Suppressor macrophage (primary cell): ENCODE measurements at places on chromosomes 6 and 20.

DNA sequence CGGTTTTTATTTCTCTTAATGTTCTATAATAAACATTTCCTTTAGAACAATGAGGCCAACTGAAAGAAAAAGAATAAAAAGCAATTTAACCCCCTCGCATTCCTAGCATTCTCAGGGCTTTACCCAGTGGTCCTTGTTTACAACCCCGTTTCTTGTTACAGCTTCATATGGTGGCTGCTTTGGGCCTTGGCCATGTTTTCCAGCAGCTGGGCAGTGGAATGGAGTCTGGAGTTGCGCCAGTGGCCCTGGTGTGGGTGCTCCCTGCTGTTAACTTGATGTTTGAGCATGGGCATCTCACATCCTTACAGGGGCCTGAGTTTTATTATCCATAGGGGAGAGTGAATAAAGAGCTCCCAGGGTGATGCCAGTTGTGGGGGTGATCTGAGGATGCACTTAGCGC, 18.8 kb downstream of the EFCAB8 start:
- no peak for DNase-seq

GRCh38 chr6:40408786-40409542, 178.2 kb downstream of the LRFN2 start:
- DNase-seq: no peak

DNA sequence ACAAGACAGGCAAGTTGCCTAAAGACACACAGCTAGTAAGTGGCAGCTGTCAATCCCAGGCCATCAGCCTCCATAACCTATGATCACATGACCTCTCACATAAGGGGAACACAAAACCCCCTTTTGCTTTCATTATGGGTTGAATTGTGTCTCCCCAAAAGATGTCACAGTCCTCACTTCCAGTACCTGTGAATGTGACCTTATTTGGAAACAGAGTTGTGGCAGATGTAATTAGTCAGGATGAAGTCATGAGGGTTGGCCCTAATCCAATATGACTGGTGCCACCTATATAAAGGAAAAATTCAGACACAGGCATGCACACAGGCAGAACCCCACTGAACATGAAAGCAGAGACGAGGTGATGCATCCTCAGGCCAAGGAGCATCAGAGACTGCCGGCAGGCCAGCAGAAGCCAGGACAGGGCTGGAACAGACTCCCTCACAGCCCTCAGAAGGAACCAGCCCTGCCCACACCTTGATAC, 33.6 kb downstream of the GFOD1 start:
- DNase-seq: no peak

DNA sequence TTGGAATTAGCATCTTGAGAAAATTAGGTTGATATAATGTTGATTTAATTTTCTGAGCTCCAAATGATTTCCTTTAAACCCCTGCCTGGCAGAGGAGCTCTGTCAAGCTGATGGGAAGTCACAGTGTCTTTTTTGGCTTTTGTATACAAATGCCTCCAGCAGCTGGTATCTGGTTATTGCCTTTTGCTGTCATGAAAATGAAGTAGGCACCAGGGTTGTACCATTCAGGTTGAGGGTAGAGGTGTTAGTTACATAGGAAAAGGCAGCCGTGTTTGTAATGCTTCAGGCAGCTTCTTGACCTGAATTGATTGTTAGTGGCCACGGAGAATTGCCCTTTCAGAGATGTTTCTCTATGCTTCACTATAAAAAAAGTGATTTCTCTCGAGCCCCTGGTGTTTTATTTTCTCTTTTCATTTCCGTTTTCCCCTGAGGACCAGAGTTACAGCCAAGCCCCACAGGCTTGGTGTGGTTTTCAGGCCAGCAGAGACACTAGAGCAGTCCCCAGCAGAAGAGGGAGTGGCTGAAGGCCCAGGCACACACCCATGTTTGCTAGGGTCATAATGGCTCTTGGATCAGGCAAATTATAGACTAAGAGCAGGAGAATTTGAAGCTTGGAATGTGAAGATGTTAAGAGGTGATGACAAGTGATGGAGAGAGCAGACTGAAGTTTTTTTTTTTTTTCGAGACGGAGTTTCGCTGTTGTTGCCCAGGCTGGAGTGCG, 21.6 kb downstream of the CMTR1 start:
- DNase-seq: no peak

GRCh38 chr20:32482442-32483261, 102.5 kb downstream of the NOL4L start:
- DNase-seq: peak; percentile 74

DNA sequence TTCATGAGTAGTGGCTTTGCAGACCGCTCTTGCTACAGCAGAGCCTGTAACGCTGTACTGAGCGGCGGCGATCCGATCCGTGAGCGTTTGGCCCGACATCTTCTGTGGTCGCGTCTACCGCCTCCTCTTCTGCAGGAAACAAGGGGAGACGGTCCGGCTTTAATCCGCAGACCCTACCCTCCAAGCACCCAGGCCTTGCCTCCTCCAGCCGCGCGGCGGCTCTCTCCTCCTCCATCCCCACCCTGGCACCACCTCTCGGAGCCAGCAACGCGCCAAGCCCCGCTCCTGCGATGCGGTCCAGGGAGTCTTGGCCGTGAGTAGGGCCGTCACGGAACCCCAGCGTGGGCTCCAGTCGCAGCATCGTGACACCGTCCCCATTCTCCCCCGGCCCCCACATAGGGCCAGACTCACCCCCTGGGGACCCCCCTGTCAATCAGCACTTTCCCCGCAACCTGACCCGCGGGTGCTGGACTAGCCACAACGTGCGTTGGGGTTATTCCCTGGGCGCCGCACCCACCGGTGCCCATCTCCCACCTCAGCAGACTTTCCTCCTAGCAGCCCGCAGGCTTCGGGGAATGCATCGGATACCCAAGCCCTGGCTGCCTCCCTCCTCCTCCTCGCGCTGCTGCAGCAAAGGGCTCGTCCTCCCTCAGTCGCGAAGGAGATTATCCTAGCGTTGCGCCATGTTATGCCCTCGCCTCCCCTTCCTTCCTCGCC, 914 bp downstream of the SNAP91 start:
- DNase-seq: no peak

DNA sequence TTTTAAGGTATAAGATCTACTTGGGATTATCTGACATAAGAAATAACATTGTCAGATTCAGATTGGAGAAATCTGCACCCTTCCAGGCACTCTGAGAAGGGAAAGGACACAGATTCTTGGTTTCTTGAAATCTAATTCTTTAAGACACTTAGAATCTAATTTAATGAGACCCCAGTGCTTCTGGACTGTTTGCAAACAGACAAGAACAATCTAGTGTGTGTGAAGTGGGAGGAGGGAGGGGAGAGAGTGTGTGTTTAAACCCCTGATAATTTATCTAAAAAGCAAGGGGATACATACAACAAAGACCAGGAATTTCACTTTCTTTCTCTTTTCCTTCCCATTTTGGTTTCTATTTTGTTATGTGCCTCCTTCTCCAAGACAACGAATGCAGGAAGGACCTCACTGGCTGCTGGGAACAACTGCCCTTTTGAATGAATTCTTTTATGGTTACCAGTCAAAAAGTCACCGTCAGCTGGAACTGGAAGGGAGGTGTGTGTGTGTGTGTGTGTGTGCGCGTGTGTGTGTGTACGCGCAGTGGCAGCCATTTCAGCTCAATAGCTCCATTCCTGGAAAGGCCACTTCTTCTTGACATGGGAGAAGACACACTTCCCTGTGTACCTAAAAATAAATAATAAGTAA, 129.4 kb downstream of the BCAS1 start:
- DNase-seq: peak; percentile 76

DNA sequence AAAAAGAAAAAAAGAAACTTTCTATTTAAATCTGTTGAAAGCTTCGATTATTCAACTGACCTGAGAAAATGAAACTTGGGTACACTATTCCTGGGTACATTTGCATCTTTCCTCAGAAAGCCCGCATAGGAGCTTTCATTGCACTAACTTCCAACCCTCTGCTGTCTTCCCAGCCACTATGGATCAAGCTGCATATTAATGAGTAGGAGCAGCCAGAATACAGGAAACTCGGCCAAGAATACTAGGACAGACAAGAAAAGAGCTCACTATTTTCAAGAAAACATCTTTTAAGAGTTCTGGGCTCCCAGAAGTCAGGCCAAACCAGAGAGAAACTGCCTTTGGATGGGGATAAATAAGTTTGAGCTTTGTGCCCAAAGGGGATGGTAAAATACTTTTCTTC, 135.0 kb upstream of the CCDC28A start:
- no peak for DNase-seq

- DNase-seq: no peak
Observed at GRCh38 chr20:51218603-51219002, 195.7 kb upstream of the KCNG1 start.

- no peak for DNase-seq
Observed at GRCh38 chr6:41653691-41654090, 15.4 kb downstream of the MDFI start.

- no peak for DNase-seq
Observed at GRCh38 chr20:44064501-44065400, 122.2 kb downstream of the JPH2 start.

- no peak for DNase-seq
Observed at GRCh38 chr20:36306553-36307411, 643 bp downstream of the DLGAP4 start.

- no peak for DNase-seq
Observed at GRCh38 chr6:89048288-89048923, 32.1 kb upstream of the PNRC1 start.

DNA sequence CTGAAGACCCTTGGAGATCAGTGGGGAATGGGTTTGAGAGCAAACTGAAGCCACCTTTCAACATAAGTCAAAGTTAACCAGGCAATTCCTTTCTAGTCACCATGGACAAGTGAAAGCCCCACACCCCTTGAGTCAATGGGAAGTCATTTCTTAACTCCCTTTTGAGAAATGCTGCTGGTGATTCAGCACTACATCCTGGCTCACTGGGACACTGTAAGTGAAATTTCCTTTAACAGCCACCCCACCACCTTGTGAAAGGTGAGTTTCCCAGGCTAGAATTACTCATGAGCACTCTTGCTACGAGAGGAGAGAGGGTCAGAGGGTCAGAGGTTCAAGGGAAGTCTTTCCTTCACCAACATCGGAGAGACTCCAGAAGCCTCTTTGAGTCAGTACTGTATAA, 93.3 kb upstream of the MARCKS start:
- DNase-seq: peak; percentile 65

DNA sequence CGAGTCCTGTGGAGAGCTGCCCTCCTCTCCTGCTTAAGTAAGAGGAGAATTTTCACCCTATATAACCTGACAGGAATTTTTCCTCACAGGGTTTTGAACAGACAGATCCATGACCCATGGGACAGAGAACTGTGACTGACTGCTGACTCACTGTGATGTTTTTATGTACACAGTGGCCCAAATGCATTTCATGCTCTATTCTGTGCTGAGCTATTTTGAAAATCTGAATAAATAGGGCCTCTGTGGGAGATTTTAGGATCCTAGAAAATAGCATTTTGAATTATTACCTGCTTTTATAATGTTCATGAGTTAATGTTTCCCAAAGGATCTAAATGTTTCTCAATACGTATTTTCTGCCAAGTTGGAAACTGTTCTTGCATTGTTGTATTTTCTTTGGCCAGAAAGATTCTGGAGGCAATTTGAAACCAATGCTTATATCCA, 577.4 kb downstream of the HTR1B start:
- DNase-seq: no peak

GRCh38 chr6:32954986-32955802, 2.3 kb upstream of the HLA-DMA start:
- no peak for DNase-seq

DNA sequence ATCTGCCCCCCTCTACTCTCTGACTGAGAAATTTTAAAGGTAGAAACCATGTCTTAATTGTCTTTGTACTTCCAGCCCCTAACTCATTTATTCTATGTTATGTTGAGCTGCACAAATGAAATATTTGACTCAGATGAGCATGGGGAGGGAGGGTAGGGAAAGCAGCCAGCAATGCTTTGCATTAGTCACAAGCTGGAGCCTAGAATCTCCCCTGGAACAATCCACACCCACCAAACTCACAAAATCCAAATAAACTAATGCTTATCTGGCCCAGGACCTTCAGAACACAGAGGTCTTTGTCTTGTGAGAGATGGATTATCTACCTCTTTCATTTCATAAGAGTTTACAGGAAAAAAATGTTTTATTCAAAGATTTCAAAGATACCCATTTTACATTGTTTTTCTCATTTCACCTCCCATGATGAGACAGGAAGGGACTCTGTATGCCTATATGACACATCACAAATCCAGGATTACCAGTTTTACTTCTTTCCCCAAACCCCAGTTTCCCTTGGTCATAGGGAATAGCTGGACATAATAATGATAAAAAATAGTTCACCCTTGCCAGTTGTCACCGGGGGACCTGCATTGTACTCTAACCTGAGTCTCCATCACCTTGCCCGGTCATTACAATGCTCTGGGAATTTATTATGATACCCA, 466.9 kb downstream of the KIF16B start:
- no peak for DNase-seq

- peak; percentile 63 for DNase-seq
Observed at GRCh38 chr20:48822879-48823385, 4.9 kb downstream of the PREX1 start.

- no peak for DNase-seq
Observed at GRCh38 chr6:45275358-45275757, 52.8 kb upstream of the RUNX2 start.

- DNase-seq: no peak
Observed at GRCh38 chr6:46468403-46469010, 22.7 kb downstream of the RCAN2 start.

DNA sequence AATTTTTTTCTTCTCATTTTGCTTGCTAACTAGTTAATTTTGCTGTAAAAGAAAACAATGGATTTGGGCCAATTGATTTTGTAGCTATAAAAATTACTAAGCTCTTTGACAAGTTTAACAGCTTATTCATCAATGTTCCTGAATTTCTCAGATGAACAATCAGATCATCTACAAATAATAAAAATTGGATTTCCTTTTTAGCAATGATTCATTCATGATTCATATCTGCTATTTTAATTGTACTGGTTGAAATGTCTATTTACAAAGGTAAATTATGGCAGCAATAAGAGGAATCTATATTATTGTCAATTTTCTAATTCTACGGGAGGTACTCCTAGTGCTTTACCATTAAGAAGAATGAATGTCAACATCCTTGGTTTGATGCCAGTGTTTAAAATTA, 178.8 kb upstream of the BTBD3 start:
- no peak for DNase-seq

DNA sequence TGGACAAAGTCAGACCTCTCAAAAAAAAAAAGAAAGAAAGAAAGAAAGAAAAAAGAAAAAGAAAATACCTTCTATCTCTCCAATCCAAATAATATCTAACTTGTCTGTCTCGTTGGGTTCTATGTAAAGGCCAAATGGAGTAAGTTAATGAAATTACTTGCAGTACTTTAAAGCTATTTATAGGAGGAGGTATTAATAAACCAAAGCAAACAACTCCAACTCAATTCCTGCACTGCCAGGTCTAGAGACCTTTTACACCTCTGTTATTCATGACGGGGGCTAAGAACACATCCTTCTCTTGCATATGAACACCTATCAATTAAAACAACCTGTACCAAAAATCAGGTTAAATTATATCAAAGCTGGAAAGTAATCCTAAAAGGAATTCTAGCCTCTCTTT, 80.6 kb downstream of the MAP3K5 start:
- DNase-seq: no peak

DNA sequence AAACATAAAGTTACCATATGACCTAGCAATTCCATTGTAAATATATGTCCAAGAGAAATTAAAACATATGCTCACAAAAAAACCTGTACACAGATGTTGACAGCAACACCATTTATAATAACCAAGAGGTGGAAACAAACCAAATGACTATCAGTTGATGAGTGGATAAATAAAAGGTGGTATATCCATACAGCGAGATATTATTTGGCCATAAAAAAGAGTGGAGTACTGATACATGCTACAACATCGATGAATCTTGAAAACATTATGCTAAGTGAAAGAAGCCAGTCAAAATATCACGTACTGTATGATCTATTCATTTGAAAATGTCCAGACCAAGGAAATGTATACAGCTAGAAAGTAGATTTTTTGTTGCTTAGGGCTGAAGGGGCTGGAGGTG, 2.9 kb downstream of the CAP2 start:
- DNase-seq: no peak
